Breast epithelium (tissue), 4 donors: ENCODE measurements at places on chromosomes 5 and 9. TPM values are rescaled to one million over a fixed set of nuclear protein-coding genes. Genes with fewer than 3 reads are reported as not detected.

Gene TRPM6
- total RNA-seq: 0.80 TPM

Gene SPINK4
- not detected for total RNA-seq

Gene DENND4C
- total RNA-seq: 148 TPM

Gene FGD3
- 10.2 TPM for total RNA-seq

Gene WDR38
- not detected for total RNA-seq

Gene SLC24A2
- not detected for total RNA-seq

GRCh38 chr5:53463909-53464621 is 16.4 kb upstream of the FST start:
- no peak for DNase-seq
- H3K27ac ChIP-seq: no peak overlapping the region
- H3K4me3 ChIP-seq: no peak overlapping the region
- H3K36me3 ChIP-seq: no peaks in the 10 kb centered on the region

DNA sequence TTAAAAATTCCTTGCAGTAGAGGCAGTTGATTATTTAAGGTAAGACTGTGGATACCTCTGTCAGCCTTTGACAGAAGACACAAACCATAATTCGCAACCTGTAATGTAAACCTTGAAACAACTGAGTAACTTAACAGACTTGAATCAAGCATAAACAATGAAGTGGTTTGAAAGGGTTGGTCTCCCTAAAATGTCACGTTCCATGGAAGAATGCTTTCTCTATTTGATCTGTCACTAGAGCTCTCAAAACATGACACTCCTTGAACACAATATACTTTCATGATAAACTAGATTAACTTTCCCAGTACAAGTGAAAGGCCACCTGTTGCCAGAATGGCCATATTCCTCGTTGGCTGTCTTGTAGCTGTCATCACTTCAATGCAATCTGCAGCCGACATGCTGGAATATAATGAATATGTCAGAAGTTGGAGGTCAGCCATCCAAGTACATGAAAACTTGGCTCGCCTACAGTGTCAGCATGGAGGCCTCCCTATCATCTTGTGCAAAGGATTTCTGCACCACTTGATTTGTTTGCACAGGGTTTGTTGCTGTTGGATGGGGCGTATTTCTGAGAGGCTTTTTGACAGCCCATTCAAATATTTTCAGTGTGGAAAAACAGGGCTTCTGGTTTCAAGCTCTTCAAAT is 228.0 kb downstream of the TLE4 start:
- no peak overlapping the region for H3K4me3 ChIP-seq
- H3K27me3 ChIP-seq: no peaks in the 10 kb centered on the region
- H3K4me1 ChIP-seq: no peaks in the 10 kb centered on the region
- H3K36me3 ChIP-seq: no peaks in the 10 kb centered on the region

DNA sequence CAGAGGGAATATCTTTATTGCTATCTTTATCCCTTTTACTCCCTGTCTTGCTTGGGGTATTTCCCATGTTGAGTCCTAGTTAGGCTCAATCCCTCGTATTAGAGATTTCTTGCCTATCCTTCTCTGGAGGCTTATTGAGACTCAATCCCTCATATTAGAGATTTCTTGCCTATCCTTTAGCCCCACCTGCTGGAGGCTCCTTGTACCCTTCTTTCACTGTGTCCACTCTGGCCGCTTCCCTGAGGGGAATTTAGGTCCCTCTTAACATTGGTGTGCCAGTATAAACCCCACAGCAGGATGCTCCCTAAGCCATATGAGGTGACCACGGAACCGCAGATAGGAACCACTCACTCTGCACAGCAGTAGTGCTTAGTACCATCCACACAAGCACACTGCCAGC is 110.7 kb upstream of the MAMDC2 start:
- no peaks in the 10 kb centered on the region for H3K4me1 ChIP-seq
- no peak overlapping the region for H3K4me3 ChIP-seq
- DNase-seq: no peak
- no peak overlapping the region for H3K27ac ChIP-seq

DNA sequence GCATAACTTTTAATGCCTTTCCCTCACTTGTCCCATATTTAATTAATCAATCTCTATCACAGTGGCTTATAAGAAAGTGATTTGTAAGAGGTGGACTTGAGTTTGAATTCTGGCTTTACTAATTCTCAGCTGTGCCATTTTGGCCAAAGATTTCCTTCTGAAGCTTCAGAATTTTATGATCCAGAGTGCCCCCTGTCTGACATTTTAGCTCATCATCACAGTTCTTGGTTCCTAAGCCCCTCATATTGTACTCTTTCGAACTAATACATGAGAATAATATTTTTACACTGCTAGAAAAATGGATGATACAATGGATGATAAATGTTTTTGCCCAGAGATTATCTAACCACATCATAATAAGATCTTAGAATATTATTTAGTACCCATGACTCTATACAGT is 1014.1 kb downstream of the PTPRD start:
- no peaks in the 10 kb centered on the region for H3K36me3 ChIP-seq
- no peak for DNase-seq
- H3K4me3 ChIP-seq: no peak overlapping the region
- H3K27me3 ChIP-seq: no peaks in the 10 kb centered on the region
- no peak overlapping the region for H3K27ac ChIP-seq
- H3K4me1 ChIP-seq: no peaks in the 10 kb centered on the region
